Kidney (tissue), 22 donors: ENCODE measurements at places on chromosomes 11 and 22. TPM values are rescaled to one million over a fixed set of nuclear protein-coding genes. Genes with fewer than 3 reads are reported as not detected.

LGALS1 gene
- total RNA-seq, result 227 TPM

OR9I1 gene
- not detected for total RNA-seq

DNA sequence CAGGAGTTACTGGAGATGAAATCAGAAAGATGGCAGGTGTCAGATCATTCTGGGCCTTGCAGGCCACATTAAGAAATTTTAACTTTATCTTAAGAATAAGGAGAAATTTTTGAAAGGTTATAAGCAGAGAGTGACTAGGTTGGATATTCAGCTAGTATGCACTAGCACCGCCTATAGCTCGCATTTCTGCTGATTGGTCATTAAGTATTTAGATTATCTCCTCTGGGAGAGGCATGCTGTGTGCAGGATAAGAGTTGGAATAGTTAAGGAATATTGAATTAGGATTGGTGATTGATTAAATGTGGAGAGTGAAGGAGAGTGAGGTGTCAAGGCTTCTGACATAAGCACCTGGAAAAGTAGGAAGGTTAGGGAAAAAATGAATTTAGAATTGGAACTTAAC is 100.6 kb downstream of the STIM1 start:
- no peaks in the 10 kb centered on the region for H3K27me3 ChIP-seq
- no peak overlapping the region for H3K27ac ChIP-seq
- H3K36me3 ChIP-seq, result no peaks in the 10 kb centered on the region
- no peak overlapping the region for H3K4me3 ChIP-seq
- H3K4me1 ChIP-seq, result no peaks in the 10 kb centered on the region

- no peak overlapping the region for H3K4me3 ChIP-seq
- H3K36me3 ChIP-seq, result no peaks in the 10 kb centered on the region
Observed at GRCh38 chr11:99534812-99535211, 514.1 kb downstream of the CNTN5 start.
